ENCODE measurements at places on chromosomes 16 and 17.

DNA sequence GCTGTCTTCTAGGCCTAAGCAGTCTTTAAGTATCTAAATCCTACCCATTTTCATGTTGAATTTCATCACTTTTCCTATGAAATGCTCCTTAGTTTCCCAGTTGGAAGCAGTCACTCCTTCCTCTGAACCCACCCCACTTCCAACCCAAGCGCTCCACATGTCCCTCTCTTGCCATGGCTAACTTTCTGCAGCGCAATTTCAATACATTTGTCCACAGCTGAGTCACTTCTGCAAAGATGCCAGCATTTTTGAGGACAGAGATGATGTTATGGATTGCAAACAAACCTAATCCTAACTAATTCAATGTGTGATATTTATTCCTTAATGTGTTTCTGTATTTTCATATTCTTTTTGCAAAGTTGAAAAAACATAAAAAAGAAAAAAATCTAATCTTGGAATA, 71.7 kb downstream of the HLF start:
- no peak for DNase-seq

GRCh38 chr17:15651583-15652110, 32.1 kb upstream of the FBXW10B start:
- DNase-seq: peak; percentile 44

DNA sequence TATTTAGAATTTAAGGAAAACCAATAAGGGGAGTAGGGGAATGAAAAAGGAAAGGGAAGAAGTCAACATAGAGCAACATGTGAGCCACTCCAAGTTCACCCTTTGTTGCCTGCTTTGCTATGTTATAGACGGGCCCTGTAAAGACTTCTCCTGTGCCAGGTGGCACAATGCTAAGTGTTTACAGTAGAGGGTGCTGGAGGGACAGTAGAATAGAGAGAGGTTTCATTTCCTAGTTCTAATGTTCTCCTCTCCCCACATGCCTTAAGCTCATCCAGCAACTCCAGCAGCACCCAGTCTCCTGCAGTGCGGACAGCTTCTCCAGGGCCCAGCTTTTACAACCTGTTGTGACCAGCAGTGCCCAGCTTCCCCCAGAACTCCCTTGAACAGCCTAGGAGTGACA, 468.0 kb downstream of the HS3ST3B1 start:
- DNase-seq: no peak

- no peak for DNase-seq
Measured at GRCh38 chr17:58574025-58574424, 59.6 kb upstream of the MTMR4 start.

DNA sequence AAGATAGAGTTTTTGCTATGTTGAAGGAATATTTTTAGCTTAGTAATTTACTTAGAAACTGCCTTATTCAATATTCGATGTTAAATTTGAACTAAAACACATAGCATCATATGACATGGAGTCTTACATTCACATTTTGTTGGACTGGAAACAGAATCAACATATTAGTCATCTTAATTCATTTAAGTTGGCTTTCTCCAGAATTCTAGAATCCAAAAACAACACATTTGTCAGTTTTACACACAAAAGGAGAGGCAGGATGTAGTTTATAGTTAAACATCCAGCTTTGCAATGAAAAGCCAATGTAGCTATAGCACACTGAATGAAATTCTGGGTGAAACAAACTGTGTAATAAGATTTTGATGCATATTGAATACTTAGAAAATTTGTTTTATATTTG, 43.3 kb downstream of the WWOX start:
- no peak for DNase-seq

DNA sequence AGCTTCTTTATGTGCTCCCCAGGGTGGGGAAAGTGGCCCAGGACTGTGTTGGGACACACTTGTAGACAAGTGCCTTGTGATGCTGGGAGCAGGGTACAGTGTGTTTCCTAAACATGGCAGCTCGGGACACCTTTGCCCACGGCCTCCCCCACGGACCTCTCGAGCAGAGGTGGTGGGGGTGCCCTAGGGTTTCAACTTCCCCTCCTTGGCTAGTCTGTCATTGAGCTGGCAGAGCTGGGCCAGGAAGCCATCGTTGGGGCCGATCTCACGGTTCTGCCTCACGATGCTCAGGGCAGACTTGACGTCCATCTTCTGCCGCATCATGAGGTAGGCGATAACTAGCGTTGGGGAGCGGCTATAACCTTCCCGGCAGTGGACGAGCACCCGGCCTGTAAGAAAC, 9.4 kb downstream of the DUSP3 start:
- no peak for DNase-seq

DNA sequence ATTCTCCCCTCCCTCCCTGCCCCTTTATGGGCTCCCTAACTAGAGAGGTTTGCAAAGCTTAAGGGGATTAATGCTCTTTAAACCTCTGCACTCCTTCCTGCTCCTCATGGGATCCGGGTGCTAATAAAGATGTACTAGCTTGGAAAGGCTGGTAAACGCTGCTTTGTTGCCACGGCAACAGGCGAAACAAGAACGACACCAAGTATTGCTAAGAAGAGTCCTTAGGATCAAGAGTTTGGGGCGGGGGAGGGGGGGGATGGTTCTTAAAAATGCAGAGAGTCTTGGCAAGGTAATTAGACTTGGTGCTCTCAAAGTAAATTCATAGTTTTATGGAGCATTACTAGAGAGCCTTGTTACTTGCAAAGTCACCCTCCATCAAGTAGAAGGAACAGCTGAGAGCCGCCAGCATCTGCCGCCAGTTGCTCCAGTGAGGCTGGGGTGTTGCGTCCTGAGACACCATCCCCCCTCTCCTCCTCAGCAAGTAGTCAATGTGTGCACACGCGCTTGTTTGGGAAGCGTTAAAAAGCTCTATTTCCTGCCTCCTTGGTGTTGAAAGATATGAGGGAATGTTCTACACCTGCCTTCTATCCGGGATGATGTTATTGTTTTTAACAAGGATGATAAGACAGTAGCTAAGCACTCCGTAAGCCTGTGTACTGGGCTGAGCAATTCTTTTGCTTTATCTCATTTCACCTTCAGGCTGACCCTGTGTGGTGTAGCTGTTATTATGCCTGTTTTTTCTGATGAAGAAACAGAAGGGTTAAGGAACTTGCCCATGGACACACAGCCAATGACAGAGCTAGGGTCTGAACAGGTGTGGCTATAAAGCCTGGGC, 190.9 kb downstream of the CCDC182 start:
- no peak for DNase-seq

DNA sequence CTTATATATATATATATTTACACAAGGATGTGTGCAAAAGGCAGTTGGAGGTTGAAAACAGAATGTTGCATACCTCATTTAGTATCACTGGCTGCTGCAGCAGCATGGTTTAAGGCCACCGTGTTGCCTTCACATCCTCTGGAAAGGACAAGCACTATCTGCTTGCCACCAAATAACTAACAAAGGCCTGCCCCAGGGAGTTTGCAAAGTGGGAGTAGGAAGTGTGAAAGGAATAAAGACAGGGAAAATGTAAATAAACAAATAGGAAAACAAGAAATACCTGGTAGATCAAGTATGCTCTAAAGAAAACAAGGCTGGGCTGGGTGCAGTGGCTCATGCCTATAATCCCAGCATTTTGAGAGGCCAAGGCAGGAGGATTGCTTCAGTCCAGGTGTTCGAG, 33.5 kb upstream of the GFOD2 start:
- DNase-seq: no peak

Measured in activated CD4-positive, alpha-beta T cell treated with anti-CD3 and anti-CD28 coated beads, Interleukin-2, Interleukin-4, amounts not matched to agents 100 ng/mL and 50 ng/mL, durations not matched to agents 16 hours and 8 hours (primary cell).